ENCODE measurements at places on chromosomes 16 and 17.

DNA sequence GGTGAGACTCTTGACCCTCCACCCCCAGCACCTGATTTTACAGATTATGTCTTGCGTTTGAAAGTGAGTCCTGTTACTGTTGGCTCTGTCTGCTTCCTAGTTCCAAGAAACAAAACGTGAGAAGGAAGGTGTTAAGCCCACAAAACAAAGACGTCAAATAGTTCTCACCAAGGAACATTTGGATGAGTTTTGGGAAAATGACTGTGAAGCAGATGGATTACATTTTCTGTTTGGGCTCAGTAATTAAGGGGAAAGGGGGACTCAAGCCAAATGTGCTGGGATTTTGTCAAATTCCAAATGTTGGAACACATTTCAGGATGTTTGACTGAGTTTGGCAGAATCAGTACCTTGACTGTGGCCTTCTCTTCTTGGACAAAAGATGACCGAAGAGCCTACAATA is 71.2 kb downstream of the PCTP start:
- DNase-seq = no peak

DNA sequence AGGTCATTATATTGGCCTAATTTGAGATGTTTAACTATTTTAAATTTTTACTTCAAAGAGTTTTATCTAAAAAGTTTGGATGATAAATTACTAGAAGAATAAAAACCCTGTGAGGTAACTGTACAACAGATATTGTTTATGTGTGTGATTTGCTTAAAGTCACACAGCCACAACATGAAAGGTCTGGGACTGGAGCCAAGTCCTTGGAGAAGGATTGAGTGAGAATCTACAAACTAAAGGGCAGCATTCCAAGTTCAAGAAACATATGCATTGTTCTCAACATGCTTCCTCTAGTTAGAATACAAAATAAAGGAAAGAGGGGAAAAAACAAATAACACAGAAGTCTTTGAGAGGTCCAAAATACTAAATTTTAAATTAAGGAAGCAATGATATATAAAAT is 131.5 kb upstream of the MON1B start:
- no peak for DNase-seq

- DNase-seq = no peak
Measured at GRCh38 chr17:59413014-59413766, 81.7 kb downstream of the YPEL2 start.

DNA sequence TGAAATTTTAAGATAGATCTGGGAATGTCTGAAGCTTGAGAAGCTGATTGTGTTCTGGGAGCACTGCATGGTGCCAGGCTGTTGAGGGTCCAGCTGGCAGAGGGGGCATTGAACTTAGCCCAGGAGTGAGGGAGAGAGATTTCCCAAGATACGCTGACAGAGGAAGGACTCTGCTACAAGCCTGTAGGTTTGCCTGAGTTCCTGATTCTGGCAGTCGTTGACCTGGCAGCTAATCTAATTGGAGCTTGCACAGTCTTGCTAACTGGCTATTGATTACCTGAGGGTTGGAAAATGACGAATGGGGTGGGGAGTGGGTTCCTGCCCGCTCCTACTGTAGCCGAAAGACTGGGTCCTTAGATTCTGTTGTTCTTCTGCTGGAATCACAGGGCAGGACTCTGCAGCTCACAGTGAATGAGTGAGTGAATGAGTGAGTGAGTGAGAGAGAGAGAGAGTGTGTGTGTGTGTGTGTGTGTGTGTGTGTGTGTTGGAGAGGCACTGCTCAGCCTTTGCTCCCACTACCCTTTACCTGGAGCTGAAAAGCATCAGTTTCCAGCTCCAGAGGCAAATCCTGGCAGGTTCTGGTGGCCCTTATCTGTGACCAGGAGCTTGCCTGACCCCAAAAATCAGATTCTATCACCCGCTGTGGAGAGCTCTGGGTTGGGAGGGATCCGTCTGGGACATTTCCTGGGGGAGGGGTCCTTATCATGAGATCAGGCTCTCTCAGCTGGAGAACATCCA is 16.7 kb downstream of the CTRL start:
- DNase-seq = no peak

- no peak for DNase-seq
Measured at GRCh38 chr17:81427173-81428120, 32.2 kb downstream of the BAHCC1 start.

GRCh38 chr16:28821874-28822519 is 802 bp upstream of the ATXN2L start:
- DNase-seq = no peak

DNA sequence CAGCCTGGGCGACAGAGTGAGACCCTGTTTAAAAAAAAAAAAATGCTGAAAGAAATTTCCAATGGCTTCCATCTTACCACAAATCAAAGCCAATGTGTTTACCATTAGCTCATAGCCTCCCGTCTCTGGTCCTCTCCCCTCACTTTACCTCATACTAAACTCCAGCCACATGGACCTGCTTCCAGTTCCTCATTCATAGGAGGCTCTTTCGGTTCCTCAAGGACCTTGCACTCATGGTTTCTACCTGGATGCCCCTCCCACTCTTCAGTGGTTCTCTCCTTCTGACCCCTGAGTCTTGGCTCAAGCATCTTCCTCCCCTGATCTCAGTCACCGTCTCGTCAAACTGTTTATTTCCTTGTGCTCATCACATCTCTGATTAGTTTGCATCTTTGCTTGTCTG is 3.8 kb upstream of the DEF8 start:
- DNase-seq = no peak

DNA sequence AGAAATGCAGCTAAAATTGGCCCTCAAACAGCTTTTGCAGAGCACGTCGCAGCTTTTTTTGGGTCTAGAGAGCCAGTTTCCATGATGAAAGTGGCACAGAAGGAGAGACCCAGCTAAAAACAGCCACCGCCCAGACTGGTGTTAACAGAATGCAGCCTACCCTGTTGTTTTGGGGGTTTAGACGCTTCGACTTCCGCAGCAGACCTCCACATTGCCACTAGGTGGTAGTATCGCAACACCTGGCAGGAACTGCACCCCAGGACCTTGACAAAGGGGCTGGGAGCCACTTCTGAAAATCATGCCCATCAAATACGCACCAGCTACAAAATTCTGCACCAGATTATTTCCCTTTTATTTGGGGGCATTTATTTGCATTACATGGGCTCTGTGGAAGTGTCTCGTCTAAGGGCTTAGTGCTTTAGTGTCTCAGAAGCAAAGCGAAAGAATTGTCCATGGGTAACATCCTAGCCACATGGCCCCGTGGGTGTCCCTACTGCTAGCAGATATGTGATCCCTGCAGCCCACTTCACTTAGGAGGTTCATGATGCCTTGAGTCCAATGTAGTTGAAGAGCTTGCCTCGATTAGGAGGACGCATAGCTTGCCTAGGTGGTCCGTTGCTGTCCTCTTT is 167.1 kb downstream of the HAPSTR1 start:
- DNase-seq = no peak

- DNase-seq = no peak
Measured at GRCh38 chr17:78879635-78880186, 23.3 kb downstream of the CEP295NL start.

DNA sequence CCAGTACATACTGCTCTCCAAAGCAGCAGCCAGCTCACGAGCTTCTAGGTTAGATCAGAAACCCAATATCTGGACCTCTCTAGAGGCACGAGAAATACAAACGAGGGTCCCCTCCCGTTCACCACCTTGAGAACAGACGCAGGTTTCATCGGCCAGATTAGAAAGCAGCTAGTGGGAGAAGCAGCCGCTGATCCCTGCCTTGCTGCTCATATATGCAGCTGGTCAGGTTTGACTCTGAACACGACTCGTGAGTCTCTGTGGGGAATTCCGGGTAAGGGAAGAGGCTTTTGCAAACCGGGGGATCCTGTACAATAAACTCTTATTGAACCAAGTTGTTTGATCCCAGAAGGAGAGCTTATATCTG is 1.6 kb downstream of the VAT1L start:
- no peak for DNase-seq

DNA sequence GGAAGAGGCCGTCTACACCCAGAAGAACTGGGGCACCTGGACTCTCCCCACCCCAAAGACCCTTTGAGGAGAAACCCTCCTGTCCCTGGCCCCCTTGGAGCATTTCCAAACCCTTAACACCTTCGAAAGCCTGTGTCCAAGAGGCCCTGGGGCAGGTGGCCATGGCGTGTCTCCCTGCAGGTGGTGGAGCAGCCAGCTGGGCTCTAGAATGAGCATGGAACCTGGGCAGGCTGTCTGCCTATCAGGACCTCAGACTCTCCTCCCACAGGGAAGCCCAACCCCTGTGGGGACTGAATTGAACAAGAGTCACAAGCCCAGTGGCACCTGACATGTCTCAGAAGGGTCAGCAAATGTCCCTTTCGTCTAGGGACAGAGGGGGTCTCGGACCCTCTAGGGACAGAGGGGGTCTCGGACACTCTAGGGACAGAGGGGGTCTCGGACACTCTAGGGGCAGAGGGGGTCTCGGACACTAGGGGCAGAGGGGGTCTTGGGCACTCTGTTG is 8.4 kb downstream of the CBX4 start:
- no peak for DNase-seq

GRCh38 chr17:55825213-55825612 is 74.4 kb downstream of the PCTP start:
- no peak for DNase-seq

- no peak for DNase-seq
Measured at GRCh38 chr17:68462381-68463210, 5.3 kb upstream of the WIPI1 start.

- DNase-seq = no peak
Measured at GRCh38 chr16:55294129-55294528, 29.9 kb upstream of the IRX6 start.

DNA sequence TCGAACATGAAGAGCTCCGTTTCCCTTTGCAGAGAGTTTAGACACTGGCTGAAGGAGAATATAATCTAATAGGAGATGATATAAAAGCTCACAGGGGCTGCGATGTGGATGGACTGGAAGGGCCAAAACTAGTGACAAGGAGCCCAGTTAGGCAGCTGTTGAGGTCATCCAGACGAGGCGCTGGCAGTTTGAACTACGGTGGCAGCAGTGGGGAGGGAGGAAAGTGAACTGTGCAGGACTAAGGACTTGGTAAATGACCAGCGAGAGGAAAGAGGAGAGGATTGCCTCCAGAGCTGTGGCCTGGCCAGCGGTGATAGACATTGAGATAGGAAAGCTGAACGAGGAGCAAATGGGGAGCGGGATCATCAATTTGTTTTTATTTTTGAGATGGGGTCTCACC is 14.6 kb upstream of the YWHAE start:
- DNase-seq = no peak

GRCh38 chr17:83149761-83150251 is 70.4 kb downstream of the METRNL start:
- DNase-seq = no peak

DNA sequence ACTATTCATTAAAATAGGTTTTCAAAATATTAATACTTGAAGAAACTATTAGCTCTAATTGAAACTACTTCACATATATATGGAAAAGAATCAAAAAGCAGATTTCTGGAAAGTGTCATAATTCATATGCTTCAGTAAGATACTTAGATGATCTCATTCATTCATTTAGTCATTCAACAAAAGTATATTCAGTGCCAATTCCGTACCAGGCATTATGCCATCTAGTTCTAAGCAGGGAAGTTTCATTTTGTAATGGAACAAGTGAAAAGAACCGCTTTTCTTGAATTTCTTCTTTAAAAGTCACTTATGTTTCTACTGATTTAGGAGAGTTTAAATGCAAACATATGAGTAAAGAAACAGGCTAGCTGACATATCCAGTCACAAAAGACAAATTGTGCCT is 118.3 kb upstream of the FAM20A start:
- DNase-seq = no peak

DNA sequence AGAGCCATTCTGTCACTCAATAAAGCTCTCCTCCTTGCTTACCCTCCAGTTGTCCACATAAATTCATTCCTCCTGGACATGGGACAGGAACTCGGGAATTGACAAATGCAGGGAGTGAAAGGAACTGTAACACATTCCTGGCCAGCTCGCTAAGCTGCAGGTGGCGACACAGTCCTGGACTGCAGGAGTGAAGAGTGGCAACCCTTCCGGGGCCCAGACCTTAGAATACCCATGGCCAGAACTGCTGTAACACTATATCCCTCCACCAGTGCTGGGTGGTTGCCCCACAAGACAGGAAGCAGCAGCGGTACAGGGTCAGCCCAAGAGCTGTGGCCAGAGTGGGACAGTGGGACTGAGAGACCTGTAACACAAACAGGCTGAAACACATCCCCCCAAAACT is 30.3 kb upstream of the KIF2B start:
- DNase-seq = no peak

GRCh38 chr17:15393414-15393813 is 52.0 kb upstream of the TEKT3 start:
- no peak for DNase-seq

DNA sequence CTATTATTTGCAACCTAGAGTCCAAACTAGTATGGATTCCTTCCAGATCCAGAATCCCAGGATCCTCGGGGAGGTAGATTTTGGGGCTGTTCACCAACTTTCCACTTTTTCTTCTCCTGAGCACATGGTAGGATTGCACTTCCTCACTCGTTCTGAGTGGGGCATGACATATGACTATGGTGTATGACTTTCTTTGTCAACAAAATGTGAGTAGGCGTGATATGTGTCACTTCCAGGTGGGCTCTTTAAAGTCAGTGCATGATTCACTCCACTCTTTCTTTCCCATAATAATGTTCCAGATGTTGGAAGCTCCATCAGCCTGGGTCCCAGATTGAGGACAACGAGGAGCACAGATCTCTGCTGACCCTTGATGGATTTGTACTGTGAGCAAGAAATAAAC is 21.5 kb downstream of the IRX5 start:
- no peak for DNase-seq

DNA sequence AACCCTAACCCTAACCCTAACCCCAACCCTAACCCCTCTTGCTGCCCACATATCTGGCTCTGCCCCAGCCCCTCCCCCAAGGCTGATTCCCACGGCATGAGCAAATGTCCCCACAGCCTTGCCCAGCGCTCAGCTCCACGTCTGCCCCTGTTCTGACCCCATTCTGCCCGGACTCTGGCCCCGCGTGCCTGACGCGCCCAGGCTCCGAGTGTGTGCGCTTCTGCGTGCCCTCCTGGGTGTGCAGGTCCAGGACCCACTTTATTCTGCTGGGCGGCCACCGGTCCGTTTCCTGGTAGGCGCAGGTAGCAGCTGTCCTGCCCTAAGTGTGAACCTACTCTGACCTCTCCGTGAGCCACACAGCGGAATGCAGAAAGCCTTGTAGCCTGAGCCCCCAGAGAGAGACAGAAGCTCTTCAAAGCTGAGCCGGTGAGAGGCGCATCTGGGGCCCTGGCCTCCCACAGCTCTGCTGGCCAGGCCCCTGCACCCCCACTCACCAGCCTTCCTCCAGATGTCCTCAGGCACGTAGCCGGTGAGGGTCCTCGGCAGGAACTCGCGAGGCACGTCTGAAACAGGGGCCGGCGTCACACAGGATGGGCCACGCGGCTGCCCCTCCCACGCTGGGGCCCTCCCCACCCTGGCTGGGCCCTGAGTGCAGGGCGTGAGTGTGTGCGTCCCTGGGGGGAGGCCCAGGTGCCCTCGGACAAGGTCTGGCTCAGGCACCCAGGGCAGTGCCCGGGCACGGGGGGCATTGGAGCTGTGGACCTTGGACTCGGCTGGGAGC is 14.0 kb upstream of the PABPN1L start:
- DNase-seq = no peak
